ENCODE measurements at places on chromosomes 2 and 18.

DNA sequence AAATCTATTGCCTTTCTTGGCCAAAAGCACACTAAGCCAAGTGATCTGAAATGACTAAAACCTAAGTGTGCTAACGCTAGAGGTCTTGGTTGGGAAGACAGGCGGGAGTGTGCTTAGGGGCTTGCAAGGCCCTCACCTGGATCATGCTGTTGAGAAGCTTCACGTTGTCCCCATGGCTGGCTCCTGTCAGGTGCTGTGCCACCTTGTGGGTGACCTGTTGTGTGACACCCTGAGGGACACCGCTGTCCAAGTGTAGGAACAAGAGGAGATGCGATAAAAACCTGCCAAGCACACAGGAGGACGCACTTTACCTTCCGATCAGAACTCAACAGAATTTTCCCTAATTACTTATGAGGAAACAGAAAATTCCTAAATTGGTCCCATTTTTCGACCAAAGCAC is 50.8 kb downstream of the EPG5 start:
- no peak for DNase-seq

DNA sequence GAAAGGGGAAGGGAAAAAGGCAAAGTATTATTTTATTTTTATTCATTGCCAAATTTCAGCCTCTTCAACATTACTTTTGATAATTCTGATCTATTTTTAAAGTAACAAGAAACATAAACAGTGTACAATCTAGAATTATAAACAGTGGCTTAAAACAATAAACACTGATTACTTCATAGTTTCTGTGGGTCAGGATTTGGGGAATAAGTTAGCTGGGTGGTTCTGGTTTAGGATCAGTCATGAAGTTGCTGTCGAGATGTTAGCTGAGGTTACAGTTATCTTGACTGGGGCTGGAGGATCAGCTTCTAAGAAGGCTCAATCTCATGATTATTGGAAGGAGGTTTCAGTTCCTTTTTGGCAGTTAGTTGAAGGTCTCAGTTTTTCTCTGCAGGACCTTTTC is 109.2 kb downstream of the SCN2A start:
- no peak for DNase-seq

DNA sequence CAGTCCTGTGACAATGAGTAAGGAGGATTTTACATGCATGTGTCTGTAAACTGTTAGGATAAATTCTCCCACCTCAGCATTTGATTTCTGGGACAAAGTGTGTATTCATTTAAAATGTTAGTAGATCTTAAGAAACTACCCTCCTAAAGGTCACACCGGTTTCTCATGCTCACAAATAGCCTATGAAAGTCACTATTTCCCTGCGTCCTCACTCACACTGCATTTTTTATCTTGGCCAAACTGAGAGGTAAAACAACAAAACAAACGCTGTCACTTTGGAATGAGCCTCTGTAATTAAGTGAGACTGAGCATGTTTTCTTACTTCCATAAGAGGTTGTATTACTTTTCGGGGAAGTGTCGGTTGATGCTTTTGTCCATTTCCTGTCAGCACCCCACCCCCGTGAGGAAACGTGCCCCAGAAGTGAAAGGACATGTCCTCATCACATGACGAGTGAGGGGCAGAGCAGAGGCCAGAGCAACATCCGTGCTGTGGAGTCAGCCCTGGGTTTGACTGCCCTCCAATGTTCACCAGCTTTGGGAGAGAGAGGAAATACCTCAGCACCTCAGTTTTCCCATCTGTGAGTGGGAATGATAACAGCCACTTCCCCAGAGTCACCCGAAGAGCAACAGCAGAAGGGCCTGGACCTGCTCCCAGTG is 3.1 kb downstream of the GYPC start:
- no peak for DNase-seq

DNA sequence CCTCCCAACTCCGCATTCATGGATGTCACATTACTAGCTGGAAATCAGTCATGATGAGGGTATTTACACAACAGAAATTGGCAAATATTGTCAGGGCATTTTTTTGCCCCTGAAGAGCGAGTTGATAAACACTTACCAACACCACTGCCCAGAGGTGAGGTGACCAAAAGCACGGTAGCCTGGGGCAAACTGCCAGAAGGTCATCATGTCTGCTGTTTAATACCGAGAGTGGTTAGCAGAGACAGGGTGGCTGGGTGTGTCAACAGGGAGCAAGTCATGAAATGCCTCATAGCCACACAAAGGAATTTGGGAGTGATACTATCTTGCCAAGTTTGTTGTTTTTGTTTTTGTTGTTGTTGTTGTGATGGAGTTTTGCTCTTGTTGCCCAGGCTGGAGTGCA is 37.0 kb upstream of the EPC2 start:
- DNase-seq, result no peak

DNA sequence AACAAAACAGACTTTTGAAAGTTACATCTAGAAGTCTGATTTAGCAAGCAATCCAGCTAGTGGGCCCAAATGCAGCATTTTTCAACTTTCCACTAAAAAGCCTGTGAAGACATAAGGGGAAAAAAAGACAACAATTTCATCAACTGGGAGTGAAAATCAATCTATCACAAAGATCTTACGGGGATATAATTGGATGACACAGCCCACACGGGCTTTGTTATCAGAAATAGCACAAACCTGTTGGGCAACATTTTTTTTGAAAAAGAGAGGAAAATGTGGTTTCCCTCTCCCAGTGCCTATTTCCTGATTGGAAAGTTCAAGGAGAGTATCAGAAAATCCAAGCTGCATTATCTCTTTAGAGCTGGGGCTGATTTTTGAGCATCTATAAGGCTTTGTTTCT is 132.7 kb downstream of the EVA1A start:
- no peak for DNase-seq

DNA sequence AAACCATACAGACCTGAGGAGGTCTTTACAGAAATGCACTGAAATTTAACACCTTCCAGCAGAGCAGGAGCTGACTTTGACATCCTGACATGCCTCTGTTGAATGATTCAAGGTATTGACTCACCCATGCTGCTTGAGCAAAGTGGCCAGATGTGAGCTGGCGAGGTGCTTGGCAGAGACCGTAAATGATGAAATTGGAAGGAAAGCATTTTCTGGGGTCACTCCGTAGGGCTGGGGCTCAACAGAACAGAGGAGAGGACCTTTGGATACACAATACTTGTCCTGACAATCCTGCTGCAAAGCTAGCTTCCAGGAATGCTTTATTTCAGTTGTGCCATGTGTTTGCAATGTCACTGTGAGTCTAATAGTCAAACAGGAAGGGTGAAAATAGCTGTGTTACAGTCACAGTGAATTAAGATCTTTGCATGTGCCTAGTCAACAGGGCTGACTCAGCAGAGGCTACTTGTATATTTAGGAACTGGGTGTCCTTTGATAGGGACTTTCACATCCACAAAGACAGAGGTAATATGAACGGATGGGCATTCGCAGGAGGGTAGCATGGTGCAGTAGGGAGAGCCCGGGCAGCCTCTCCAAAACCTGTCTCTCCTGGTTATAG is 31.6 kb upstream of the NCK2 start:
- no peak for DNase-seq

GRCh38 chr18:69367104-69367503 is 33.6 kb upstream of the DOK6 start:
- DNase-seq, result no peak

DNA sequence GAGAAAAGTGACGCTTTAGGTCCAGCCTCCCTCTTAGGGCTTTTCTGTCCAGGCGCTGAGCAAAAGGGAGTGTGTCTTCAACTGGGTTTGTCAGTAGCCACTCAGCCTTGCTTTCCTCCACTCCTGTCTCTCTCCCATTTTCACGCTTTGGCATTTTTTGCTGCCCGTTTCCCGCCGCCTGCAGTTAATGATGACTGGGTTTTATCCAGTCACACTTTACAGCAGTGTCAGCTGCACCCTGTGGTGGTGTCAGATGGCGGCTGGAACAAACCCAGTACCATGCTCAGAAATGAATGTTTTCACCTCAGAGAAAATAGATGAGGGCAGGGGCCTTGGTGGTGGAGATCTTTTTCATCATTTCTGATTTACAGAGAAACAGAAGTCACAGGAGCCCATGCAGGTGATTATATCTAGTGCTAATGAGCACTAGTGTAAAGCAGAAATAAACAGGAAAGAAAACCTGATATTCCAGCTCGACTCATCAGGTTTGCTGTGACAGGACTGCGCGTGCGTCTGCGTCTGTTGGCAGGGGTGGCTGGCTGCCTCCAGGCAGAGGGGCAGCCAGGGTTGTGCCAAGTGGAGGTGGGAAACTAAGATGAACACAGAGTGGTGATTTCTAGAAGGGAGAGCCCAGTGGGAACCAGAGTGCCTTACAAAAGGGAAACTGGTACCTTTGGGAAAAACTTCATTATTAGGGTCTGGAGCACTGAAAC is 139.9 kb downstream of the TANC1 start:
- DNase-seq, result no peak

GRCh38 chr2:70140791-70141211 is 50.0 kb downstream of the C2orf42 start:
- DNase-seq, result no peak

GRCh38 chr18:35112696-35113095 is 71.5 kb downstream of the MAPRE2 start:
- DNase-seq, result no peak

DNA sequence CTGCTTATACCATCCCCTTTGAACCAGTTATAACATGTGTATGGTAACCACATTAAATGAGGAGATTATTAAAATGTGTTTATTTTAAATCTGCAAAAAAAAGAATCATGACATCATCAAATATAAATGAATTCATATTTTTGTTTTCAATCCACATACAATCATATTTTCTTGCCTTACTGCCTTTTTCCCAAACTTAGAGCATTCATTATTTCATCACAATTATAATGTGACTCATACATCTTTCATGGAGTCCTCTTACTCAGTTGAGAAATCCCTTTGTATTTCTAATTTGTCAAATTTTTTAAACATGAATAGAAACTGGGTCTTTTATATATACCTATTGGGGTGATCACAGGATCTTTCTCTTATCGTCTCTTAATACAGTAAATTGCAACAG is 909.6 kb downstream of the DSC3 start:
- DNase-seq, result no peak

GRCh38 chr18:54392543-54393023 is 34.9 kb downstream of the C18orf54 start:
- DNase-seq, result no peak

GRCh38 chr2:3604991-3605961 is 10.4 kb downstream of the COLEC11 start:
- peak; percentile 38 for DNase-seq

DNA sequence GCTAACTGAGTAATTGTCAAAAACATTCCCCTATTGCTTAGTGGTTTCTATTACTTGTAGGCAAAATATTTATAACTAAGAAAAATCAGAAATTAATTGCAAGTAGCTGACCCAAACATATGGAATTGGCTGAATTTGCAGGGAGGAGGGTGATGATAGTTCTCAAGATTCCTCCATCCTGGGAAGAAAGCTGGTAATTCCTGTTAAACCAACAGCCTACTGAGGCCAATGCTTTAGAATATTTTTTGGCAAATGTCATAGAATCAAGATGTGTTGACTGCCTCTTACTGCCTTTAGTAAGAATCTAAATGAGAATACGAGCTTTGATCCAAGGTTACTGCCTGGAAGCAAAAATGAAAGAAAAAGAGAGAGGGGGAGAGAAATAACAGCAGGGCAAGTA is 120.0 kb downstream of the COL6A3 start:
- DNase-seq, result no peak

DNA sequence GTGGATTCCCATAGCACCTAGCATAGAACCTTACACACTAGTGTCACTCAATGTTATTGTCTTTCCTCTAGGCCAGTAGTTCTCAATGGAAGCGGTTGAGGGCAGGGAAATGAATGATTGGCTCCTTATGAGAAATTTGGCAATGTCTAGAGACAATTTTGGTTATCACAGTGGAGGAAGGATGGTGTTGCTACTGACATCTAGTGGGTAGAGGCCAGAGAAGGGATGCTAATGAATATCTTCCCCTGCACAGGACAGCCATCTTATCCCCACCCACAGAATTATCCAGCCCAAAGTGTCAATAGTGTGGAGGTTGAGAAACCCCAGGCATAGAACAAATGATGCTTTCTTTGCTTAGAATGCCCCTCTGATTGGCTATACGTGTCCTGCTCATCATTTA is 15.8 kb downstream of the C18orf63 start:
- DNase-seq, result no peak

DNA sequence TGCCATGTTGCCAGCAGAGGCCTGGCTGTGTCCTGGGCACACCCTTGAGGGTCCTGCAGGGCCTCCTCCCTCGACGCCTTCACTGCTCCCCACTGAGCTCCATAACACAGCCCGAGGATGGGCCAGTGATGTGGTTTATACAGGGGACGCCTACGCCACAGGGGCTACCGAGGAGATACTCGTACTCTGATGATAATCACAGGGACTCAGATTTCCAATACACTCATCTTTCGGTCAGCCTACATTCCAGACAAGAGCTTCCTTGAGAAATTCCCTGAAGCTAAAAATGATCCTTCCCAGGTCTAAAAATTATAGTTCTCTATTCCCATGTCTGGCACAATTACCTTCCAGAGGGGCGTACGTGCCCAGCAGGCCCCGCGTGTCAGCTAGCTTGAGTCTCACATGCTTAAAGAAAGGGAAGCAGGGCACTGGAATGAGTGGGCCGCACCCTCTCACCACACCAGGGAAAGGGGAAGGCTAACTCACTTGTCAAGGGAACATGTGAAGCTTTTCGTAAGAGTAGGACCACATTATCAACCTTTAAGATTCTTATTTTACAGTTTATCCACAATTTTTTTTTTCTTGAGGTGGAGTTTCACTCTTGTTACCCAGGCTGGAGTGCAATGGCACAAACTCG is 159.5 kb upstream of the NDUFV2 start:
- no peak for DNase-seq

DNA sequence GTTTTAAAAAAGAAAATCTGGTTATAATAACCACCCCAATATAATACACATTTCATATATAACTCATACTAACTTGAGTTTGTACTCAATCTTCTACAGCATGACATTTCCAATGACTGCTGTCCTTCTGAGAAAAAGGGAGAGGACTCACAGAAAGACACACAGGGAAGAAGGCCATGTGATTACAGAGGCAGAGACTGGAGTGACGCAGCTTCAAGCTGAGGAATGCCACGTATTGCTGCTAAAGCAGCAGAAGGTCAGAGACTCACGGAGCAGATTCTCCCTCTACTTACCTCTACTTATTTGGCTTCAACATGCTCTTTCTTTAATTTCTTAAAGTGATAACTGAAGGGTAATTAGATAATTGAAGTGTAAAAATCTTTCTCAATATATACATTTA is 753.5 kb upstream of the PKDCC start:
- no peak for DNase-seq
